Urinary bladder (tissue), 4 donors: ENCODE measurements at places on chromosomes 7 and 10. TPM values are rescaled to one million over a fixed set of nuclear protein-coding genes. Genes with fewer than 3 reads are reported as not detected.

DNA sequence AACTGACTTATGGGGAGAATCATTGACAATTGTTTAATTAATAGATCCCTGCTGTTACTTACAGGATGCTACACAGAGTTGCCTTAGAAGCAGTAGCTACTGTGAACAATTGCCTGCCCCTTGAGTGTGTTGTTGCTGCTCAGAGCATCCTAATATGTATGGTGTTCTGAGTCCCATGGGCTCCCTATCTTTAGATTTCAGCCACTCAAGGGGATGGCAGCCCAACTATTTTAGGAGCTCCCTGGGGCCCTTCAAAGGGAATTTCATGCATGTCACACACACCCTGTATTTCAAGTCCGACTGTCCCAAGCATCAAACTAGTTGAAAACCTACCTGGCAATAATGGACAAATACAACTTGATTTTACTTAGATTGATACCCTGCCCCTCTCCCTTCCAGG, 111.2 kb downstream of the NOC3L start:
- DNase-seq = no peak

GRCh38 chr7:135170274-135170997, at the start of gene CYREN:
Gene CYREN, minus strand, starts transcription at chr7:135170707. Its CDS starts 1,785 bp downstream, at chr7:135168922.
- DNase-seq = peak; percentile 56

DNA sequence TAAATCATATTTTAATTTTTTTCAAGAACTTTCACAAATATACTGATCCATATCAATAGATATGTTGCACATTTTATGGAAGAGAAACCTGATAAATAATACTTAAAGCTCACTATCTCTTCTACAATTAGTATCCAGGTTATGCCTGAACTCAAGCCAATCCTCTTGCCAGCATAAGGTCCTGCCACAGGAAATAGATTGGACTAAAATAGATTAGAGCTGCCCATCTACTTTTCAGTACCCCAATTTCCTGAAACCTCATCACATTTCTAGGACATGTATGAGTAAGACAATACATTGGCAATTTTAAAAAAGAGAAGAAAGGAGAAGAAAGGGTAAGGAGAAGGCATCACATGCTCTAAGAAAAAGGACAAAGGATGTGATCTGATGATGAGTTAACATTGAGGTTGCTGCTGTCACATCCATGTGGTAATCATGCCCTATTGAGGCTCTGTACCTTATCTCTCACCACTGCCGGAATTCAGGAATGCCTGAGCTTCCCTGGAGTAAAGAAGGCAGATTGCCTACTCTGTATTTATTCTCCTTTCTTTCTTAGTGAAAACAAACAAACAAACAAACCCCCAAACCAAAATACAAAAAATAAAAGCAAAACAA, 199.7 kb downstream of the ANK3 start:
- DNase-seq = no peak

DNA sequence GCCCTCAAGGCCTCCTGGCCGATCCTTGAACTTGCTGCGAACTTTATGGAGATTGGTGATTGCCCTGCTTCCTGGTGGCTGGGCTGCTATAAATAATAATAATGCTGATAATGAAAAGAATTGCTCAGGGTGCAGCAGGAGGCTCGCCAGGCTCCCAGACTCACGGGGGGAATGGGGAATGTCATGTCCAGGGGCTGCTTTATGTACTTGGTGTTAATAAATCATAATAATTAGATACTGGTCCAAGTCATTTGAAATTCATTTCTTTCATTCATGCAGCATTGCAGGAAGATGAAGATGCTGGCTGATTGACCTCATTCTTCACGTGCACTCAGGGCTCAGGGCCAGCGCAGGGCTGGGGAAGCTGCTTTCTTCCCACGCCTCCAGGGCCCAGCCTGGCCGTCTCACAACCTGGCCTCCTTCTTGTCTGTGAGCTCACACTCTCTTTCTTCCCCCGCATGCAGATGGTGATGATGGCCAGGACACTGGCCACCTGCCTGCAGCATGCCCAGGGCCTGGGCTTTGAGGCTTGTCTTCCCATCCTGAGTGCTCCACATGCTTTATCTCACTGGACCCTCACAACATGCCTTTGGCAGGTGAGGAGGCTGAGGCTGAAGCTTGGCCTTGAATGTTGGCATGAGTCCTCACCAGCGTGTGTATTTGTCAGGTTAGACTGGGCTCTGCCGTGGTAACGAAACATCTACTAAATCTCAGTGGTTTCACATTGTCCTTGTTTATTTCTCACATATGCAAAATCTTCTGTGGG, 138.4 kb upstream of the TNS3 start:
- peak; percentile 48 for DNase-seq

COBL gene
- total RNA-seq = 3.3 TPM

PDE1C gene
- 20.4 TPM for total RNA-seq
